ENCODE measurements at places on chromosomes 13 and 19.

- no peak for DNase-seq
Measured at GRCh38 chr13:111957913-111958450, 109.0 kb upstream of the SOX1 start.

GRCh38 chr19:5575590-5575989, 7.8 kb upstream of the TINCR start:
- DNase-seq: no peak

DNA sequence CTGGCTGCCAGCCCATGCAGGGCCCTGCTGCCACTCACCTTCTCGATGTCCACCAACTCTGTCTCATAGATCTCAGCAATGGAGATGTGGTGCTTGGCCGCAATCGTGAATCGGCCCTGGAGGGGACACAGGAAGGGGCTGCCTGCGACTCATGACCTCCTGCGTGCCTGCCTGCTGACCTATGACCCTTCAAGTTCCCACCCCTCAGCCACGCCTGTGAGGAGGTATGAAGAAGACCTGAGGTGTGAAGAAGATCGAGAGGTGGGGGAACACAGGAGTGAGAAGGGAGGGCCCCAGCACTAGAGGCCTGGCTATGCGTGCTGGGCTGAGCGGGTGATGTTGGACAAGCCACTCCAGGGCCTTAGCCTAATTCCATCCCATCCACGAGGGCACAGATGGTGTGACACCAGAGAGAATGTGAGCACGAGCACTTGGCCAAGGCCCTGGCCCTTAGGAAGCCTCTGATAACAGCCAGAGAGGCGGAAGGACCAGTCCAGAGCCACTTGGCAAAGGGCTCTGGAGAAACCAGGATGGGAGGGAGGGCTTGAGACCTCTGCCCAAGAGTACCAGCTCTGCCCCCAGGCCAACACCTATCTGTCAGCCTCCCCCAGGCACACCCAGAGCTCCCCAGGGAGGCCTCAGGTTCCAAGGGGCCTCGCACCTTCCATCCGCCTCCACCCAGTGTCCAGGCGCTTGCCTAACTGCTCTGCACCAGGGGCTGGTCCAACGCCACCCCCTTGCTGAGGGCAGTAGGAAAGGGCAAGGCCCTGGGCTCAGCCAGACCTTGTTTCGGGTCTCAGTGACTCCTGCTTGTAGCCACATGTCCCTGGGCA, 9.6 kb upstream of the KPTN start:
- no peak for DNase-seq

DNA sequence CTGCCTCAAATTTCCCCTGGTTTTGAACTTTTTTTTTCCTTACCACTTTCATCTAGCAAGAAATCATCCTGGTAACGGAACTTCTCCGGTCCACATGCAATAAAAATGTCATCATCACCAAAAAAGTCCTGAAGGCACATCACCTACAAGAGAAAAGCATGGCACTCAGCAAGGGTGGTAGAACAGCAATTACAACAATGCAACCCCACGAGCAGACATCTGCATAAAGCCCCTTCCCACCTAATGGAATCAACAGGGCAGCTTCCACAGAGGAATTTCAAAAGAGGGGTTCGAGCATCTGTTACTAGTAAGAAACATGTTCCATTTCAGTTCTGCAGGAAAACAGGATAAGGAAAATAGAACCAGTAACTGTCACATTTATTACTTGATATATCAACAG, 183.9 kb downstream of the DCLK1 start:
- DNase-seq: no peak

- DNase-seq: no peak
Measured at GRCh38 chr19:39709026-39709872, 5.0 kb downstream of the LGALS14 start.

GRCh38 chr13:26882731-26883130, 122.1 kb upstream of the GPR12 start:
- DNase-seq: no peak

- no peak for DNase-seq
Measured at GRCh38 chr13:45015300-45015699, 26.0 kb downstream of the GPALPP1 start.

- DNase-seq: no peak
Measured at GRCh38 chr13:24632382-24633121, 47.7 kb upstream of the ATP12A start.

- DNase-seq: no peak
Measured at GRCh38 chr13:110866491-110867170, 48.2 kb downstream of the ANKRD10 start.

DNA sequence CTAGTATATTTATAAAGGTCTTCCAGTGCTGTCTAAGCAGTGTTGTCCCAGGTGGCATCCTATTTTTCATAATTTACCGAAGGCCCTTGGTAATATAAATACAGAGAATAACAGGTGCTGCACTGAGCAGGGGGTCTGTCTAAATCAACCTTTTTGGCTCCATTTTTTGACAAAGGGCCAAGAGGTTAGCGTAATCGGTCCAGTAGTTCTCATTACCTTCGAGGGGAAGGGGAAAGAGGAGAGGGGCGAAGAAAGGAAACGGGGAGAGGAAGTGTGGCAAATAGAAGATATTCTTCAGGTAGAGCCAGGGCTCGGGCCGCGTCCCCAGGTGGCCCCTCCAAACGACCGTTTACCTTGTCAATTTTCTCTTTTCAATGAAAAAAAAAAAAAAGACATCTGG, 749 bp upstream of the PAN3 start:
- no peak for DNase-seq

- no peak for DNase-seq
Measured at GRCh38 chr13:112685896-112686295, 3.9 kb upstream of the ATP11A start.

- peak; percentile 48 for DNase-seq
Measured at GRCh38 chr13:98556968-98557631, 19.8 kb downstream of the STK24 start.

DNA sequence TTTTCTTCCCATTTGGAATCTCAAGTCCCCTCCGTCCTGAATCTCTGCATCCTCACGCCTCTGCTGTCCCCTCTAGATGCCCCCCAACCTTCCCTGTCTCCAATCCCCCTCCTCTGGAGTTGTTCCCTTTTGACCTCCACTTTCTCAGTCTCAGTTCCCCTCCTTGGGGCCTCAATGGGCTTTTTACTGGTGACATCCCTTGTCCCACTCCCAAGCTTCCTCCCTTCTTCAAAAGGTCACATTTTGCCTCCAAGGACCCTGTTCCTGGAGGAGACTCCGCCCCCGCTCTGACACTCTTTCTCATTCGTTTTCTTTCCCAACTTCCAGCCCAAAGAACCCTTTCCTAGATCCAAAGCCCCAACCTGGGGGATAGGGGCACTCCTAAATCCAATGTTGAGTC, 1.0 kb downstream of the AP2S1 start:
- peak; percentile 11 for DNase-seq

GRCh38 chr13:27194209-27194608, 22.6 kb upstream of the USP12 start:
- no peak for DNase-seq

- DNase-seq: no peak
Measured at GRCh38 chr13:98176777-98177608, at the start of gene RNF113B. Gene RNF113B, minus strand, starts transcription at chr13:98177269. Its CDS starts 33 bp downstream, at chr13:98177236.

GRCh38 chr13:22332416-22332815, 661.5 kb downstream of the FGF9 start:
- DNase-seq: no peak

GRCh38 chr13:51237386-51237785, 15.2 kb downstream of the FAM124A start:
- DNase-seq: no peak

GRCh38 chr13:50214514-50214913, 199.3 kb downstream of the KCNRG start:
- DNase-seq: no peak

GRCh38 chr13:101149735-101150384, 266.4 kb downstream of the NALCN start:
- DNase-seq: peak; percentile 67

DNA sequence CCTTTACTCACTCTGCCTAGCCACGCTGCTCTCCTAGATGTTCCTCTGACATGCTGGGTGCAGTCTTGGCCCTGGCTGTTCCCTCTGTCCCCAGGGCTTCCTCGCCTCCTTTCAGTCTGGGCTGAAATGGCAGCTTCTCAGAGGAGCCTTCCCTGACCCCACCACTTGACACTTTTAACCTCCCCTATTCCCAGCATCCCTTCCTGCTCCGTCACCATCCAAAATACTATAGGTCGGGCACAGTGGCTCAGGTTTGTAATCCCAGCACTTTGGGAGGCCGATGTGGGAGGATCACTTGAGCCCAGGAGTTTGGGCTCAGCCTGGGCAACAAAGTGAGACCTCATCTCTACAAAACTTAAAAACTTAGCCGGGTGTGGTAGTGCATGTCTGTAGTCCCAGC, 2.6 kb downstream of the FAM187B start:
- no peak for DNase-seq

GRCh38 chr13:98201984-98202383, 24.9 kb upstream of the RNF113B start:
- no peak for DNase-seq

DNA sequence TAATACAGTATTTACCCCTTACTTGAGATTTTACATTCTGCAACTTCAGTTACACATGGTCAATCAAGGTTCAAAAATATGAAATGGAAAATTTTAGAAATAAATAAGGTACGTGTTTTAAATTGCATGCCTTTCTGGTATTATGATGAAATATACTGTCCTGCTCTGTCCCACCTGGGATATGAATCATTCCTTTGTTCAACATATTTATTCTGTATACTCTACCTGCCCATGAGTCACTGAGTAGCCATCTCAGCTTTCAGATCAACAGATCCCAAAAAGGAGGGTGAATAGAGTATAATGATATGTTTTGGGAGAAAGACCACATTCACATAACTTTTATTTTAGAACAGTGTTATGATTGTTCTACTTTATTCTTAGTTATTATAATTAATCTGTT, 37.8 kb downstream of the STOML3 start:
- DNase-seq: no peak

GRCh38 chr19:54560881-54561385, 12.7 kb upstream of the LILRA2 start:
- DNase-seq: no peak

GRCh38 chr19:53903055-53903680, 5.9 kb upstream of the CACNG7 start:
- peak; percentile 39 for DNase-seq

DNA sequence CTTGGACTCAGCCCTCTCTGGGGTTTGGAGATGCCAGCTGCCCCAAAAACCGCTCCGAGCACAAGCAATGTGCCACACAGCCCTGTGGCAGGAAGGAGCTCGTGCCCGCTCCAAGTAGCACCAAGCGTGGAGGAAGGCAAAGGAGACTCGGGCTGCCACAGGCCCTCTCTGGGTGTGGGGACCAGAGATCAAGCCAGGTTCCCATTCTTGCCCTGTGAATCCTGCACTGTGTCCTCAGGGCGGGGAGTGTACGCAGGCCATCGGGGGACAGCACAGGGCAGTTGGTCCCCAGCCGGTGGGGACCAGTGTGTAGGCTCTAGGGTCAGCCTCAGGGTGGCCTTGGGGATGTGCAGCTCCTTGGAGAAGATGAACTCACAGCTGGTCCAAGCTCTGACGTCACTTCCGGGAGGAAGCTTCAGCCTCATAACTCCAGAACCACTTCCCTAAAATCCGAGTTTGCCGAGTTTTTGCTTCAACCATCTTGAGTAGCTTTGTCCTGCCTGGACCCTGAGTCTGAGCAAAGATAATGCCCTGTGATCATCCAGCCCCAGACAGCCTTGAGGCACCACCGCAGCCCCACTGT, 9.3 kb upstream of the CPAMD8 start:
- DNase-seq: no peak

- DNase-seq: no peak
Measured at GRCh38 chr19:10624585-10624984, 768 bp upstream of the SLC44A2 start.

GRCh38 chr19:42422901-42423461, 4.2 kb downstream of the LIPE start:
- DNase-seq: no peak

DNA sequence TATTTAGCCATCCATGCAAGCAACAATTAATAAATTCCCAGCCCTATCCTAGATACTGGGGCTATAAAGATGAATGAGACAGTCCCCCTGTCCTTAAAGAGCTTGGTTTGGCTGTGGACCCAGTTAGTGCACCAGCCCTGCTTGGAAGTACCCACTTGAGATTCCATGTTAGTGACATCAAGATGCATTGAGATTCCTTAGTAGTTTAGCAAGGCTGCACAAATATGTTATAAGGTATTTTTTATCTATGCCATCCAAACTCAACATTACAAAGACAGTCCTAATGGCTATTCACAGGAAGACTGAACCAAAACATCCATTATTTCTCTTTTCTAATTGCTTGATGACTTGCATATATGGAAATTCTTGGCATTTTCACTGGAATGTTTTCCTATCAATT, 48.8 kb upstream of the RAP2A start:
- DNase-seq: peak; percentile 44

DNA sequence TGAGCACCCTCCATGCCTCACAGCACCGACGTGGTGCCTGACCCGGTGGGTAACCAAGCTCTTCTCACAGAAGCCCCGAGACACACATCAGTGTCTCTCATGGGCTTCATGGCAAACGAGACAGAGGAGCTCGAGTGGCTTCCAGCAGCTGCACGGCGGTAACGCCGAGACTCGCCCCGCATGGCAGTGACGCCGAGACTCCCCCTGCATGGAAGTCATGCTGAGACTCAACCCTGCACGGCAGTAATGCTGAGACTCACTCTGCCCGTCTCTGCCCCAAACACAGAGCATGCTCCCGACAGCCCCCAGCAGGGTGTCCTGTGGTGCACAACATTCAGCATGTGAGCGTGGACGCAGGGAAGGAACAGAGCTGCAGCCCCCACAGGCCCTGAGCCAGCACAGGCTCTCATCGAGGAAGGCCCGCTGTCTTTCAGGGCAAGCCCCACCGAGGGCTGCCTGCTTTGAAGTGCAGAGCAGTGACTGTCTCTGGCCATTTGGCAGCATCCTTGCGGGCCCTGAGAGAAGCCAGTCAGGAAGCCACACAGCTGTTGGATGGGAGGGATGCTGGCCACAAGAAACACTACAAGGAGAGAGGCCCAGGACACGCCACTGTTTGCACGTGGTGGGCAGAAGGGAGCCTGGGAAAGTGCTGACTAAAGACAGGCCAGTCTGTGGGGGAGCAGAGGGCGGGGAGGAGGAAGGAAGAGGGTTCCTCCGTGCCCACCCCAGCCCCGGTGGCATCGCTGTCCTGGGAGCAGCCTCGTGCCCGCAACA, 9.5 kb downstream of the GAS6 start:
- DNase-seq: peak; percentile 38

- peak; percentile 58 for DNase-seq
Measured at GRCh38 chr13:113887700-113888201, 23.9 kb upstream of the GAS6 start.

- no peak for DNase-seq
Measured at GRCh38 chr19:58460039-58460438, 6.8 kb upstream of the ZNF324 start.

GRCh38 chr19:50911206-50912101, at the start of gene KLK4:
Gene KLK4, minus strand, starts transcription at chr19:50911395. Its CDS starts 657 bp downstream, at chr19:50910738.
- DNase-seq: no peak

Measured in GM03348 (cell line).